ENCODE measurements at places on chromosomes 16 and 17.

- DNase-seq, result no peak
These were observed 294.4 kb downstream of the SOX9 start for GRCh38 chr17:72414967-72415853.

DNA sequence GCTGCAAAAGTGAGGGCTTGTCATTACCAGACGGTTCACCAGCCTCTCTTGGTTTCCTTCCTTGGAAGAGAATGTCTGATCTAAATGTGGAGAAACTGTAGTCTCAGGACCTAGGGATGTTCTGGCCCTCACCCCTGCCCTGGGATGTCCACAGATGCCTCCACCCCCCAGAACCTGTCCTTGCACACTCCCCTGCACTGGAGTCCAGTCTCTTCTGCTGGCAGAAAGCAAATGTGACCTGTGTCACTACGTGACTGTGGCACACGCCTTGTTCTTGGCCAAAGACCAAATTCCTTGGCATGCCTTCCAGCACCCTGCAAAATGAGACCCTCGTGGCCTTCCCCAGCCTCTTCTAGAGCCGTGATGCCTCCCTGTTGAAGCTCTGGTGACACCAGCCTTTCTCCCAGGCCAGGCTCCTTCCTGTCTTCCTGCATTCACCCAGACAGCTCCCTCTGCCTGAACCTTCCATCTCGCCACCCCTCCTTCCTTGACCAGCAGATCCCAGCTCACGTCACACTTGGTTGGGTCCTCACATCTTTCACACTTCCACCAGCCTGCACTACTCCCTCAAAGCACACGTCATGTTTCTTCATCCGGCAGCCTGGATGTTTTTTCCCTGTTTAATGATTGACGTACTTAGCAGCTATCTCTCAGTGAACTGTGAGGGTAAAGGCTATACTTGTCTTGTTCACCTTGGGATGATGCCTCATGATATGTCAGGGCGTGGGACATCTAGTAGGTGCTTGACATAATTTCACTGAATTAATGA lies 4.3 kb downstream of the ZNF768 start:
- DNase-seq, result no peak

DNA sequence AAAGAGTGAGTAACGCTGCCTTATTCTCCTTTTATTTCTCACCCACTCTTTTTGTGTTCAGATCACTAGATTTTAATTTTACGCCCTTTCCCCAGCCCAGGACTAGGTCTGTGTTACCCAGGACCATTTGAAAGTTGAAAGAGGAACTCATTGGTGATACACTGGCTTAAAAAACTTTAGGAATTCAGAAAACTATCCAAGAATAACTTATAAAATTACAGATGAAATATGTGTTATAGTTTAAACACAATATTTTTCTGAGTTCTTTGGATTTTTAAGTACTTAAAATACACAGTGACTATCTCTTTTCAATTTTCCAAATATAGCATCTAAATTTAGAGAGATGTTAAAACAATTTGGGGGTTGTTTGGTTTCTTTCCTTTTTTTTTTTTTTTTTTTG lies 385.2 kb downstream of the CDH13 start:
- no peak for DNase-seq

DNA sequence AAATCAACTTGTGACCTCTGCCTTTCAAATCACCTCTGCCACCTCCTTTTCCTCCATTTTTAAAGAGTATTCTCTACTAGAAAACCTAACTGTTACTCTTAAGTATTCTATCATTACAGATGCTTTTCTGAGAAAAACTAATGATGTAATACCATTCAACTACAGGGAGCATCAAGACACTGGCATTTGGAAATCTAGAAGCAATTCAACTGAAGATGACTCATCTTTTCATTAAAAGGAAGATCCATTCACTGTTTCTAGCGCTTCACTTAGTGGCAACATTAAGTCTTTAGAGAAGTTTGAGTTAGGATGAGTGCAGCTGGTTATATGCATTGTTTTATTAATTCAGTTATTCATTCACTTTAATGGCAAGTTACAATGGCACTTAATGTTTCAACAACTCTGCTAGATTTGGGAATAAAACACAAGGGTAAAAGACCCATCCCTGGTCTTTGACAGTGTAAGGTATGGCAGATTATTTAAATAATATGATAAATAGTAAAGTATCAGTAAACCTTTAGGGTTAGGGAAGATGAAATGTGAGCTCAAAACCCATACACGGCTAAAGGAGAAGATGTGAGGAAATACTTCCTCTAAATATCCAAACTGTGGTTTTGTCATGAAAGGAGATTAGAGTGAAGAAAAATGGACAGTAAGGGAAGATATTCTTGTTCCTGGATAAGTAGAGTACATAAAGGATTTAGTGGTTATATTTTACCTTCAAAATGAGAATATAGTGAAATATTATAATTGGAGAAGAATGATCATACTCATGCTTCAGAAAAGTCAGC lies 61.7 kb downstream of the KCNJ2 start:
- no peak for DNase-seq

- DNase-seq, result no peak
These were observed 14.6 kb upstream of the CCDC154 start for GRCh38 chr16:1458977-1459341.

DNA sequence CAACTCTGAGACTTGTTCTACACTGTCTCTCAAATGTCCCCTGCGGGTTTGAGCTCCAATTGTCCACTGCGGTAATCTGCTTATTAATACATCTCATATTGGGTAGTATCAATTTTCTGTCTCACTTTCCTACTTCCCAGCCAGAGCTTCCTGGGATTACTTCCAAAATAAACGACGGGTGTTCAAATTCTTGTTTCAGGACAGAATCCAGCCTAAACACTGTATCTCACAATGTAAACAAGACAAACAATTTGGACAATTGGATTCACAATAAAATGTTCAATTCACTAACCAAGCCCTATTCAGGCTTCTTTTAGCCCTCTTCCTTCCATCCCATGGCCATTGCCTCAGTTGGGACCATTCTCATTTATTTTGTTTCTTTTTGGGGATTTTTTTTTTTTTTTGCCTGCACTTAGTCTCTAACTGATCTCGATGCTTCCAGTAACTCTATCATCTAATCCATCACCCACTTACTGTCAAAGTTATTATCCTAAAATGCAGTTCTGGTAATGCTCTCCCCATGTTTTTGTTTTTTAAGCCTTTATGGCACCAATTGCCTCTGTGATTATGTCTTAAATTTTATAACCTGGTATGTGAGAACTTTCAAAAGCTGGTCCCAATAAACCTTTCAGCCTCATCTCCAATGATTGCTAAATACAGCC lies 2.0 kb upstream of the VAT1L start:
- DNase-seq, result no peak

- DNase-seq, result no peak
These were observed 330.1 kb downstream of the MAP2K6 start for GRCh38 chr17:69744512-69745070.

DNA sequence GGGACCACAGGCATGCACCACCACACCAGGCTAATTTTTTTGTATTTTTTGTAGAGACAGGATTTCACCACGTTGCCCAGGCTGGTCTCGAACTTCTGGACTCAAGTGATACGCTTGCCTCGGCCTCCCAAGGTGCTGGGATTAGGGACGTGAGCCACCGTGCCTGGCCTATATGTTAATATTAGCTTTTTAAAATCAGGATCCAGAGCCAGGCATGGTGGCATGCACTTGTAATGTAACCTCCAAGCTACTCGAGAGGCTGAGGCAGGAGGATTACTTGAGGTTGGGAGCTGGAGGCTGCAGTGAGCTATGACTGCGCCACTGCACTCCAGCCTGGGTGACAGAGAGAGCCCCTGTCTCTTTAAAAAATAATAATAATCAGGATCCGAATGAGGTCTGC lies 8.5 kb upstream of the ADCY7 start:
- DNase-seq, result no peak

GRCh38 chr16:88047462-88047861 lies 96.2 kb downstream of the BANP start:
- DNase-seq, result no peak

GRCh38 chr16:8868416-8869211 lies at the start of gene CARHSP1:
Gene CARHSP1 (minus strand): TSS chr16:8869006. CDS start chr16:8859328, 9,678 bp downstream.
- DNase-seq, result peak; percentile 90

GRCh38 chr17:81392909-81393654 lies 2.2 kb upstream of the BAHCC1 start:
- no peak for DNase-seq

DNA sequence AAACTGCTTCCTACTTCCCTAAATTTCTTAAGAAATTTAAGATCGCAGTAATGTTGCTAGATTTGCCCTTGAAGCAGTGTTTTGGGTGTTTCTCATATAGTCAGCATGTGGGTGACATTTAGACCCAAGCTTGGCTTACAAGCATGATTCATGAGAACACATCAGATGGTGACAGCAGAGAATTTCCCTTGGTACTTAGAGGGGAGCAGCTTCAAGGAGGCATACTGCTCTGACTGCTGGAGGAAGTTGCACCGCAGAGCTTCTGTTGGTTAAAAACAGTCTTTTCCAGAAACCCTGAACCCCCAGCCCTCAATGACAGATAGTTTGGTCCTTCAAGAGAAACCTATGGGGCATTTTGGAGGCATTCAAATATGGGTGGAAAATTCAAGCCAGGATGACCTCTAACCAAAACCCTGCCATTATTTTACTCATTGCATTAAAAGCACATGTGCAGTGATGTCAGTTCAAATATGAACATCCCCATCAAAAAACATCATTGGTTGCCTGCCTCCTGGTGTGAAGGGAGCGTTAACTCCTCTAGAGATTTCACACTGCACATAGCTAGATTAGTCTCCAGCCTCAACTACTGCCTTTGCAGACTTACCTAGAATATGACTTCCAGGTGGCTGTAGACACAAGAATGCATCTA lies 201.5 kb upstream of the CACNG5 start:
- DNase-seq, result peak; percentile 27

DNA sequence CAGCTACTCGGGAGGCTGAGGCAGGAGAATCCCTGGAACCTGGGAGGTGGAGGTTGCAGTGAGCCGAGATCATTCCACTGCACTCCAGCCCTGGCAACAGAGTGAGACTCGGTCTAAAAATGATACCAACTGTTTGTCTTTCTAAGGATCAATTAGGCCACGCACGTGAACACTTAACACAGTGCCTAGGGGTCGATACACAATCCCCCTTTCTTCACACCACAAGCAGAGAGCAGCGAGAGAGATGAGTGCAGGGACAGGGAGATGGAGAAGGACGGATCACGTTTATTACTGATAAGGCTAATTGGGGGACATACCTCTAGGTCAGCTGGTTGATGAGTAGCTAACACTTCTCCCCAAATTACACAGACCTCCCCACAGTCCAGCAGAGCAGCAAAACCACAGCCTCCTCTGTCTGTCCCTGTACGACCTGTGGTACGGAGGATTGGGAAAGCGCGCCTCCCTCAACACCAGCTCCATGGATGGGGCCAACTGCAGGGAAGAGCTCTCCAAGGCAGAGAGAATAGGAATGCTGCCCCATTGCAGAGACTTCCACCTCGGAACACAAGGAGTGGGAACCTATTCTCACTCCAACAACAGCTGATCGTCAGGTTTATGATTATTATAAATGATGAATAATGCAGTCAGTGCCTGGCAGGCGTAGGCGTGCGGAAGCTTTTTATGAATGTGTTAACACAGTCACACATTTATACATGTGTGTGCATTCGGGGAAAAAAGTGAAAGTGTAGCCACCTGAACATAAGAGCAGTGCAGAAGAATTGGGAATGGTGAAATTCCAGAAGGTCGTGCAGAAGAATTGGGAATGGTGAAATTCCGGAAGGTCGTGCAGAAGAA lies 155.1 kb downstream of the C16orf95 start:
- DNase-seq, result no peak

- DNase-seq, result no peak
These were observed 68.5 kb upstream of the RPL38 start for GRCh38 chr17:74134991-74135390.

DNA sequence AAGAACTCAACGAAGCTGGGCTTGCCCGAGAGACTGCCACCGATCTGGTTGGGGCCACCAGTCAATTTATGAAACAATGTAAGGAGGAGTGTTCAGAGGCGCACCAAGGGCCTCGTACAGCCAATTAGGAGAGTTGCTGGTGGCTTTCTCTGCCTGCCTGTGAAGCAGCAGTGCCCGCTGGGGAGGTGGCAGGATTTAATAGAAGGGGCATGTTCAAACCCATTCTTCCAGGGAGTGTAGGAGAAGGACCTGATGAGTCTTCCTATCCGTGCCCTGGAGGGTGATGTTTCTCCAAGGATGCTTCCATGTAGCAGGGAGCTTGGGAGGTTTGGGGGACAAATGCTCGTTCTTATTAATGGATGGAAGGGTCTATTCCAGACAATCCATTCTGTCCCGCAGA lies 178.4 kb downstream of the CCDC182 start:
- DNase-seq, result no peak

- no peak for DNase-seq
These were observed 7.7 kb downstream of the WFDC1 start for GRCh38 chr16:84302111-84302954.

All from fibroblast of pulmonary artery (primary cell).